ENCODE measurements at places on chromosomes 3 and 15.

- no peak for DNase-seq
Observed at GRCh38 chr3:20701641-20702040, 515.6 kb upstream of the SGO1 start.

- no peak for DNase-seq
Observed at GRCh38 chr15:28945626-28946230, 60.0 kb downstream of the APBA2 start.

DNA sequence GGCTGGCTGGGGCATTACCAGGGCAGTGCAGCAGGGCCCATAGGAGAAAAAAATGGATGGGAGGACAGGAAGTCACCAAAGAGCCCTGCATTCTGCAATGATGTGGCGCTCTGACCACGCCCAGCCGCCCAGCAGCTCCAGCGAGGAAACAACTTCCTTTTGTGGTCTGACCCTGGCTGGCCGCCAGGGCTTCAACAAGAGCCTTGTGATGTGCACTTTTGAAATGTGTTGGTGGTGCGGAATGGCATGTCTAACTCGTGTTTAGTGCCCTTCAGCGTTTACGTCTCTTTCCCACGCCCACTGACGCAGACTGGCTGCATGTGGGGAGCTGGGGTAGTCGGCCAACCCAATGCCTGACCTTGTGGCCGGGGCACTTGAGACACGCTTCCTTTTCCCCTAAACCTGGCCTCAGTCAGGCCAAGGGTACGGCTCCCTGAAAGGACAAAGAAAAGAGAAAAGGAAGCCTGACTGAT, 81.9 kb upstream of the CTNNB1 start:
- peak; percentile 88 for DNase-seq

DNA sequence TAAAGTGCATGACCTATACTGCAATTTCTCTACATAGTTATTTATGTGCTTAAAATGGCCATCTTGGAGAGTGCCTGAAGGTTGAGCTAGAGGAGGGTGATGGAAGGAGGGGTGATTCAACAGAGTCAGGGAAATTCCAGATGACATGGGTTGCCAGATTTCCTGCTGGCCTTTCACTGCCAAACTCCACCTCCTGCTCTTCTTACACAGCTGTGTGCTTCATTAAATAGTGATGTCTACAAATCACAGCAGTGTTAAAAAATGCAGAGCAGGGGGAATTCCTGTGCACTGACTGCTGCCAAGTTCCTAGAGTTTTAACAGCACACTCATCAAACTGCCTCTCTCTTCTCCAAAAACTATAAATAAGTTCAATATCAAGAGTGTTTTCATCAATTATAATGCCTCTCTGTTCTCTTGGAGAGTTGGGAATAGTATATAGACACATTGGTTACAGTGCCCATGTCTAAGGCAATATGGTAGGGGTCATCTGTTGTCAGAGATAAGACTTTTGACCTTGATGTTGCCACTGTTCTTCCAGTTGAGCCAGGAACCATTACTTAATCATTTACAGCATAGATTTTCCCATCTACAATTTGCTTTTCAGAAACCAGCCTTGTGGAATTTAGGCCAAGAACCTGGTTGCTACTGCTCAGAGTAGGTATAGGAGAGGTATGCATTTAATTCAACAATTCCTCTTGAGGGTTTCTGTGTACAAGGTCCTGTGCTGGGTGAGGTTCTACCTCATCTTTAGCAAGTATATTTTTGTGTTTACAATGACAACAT, 79.6 kb downstream of the TP63 start:
- DNase-seq, result peak; percentile 97

- DNase-seq, result no peak
Observed at GRCh38 chr15:63218100-63218808, 28.8 kb downstream of the RAB8B start.

DNA sequence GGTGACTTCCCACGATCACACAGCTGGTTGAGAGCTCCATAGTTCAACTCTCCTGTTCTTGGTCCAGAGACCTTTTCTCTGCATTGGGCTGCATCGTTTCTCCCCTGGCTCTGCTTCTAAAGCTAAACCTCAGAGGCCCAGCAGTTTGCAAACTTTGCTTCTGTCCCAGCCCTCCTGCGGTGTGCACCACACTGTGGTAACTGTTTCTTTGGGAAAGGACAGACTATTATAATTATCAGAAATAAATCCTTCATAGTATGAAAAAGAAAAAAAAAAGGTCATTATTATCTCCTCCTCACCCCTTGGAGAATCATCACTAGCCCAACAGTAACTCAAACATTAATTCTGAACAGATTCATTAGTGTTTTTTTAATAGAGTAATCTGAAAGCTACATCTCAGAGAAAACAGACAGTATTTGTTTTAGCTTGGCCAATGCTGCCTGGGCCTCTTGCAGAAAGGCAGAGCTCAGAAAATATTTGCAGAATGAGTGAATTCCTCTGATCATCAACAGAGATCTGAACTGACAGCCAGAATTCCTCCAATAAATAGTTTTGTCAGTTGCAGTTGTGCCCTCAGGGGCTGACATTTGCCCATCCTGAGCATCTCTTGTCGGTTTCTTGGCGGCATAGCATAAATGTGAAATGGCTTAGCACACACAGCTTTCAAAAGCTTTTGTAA, 52.9 kb downstream of the BFSP2 start:
- DNase-seq, result no peak

Data from AG04449 (cell line).